Activated naive CD4-positive, alpha-beta T cell treated with anti-CD3 and anti-CD28 coated beads for 36 hours (primary cell): ENCODE measurements at places on chromosomes 2 and 18. TPM values are rescaled to one million over a fixed set of nuclear protein-coding genes. Genes with fewer than 3 reads are reported as not detected.

PAX8 gene
- 2.0 TPM for total RNA-seq

REEP1 gene
- total RNA-seq, result 0.37 TPM

MC5R gene
- not detected for total RNA-seq

CKAP2L gene
- total RNA-seq, result 50.8 TPM

SERPINB10 gene
- not detected for total RNA-seq

ANKZF1 gene
- 88.5 TPM for total RNA-seq

RGPD4 gene
- total RNA-seq, result 0.19 TPM

GAL3ST2 gene
- total RNA-seq, result not detected

- H3K4me1 ChIP-seq, result no peaks in the 10 kb centered on the region
- no peaks in the 10 kb centered on the region for H3K27me3 ChIP-seq
- H3K4me3 ChIP-seq, result no peak overlapping the region
- no peak for DNase-seq
- no peak overlapping the region for H3K27ac ChIP-seq
Observed at GRCh38 chr2:25122367-25122766, 46.0 kb downstream of the POMC start.

DNA sequence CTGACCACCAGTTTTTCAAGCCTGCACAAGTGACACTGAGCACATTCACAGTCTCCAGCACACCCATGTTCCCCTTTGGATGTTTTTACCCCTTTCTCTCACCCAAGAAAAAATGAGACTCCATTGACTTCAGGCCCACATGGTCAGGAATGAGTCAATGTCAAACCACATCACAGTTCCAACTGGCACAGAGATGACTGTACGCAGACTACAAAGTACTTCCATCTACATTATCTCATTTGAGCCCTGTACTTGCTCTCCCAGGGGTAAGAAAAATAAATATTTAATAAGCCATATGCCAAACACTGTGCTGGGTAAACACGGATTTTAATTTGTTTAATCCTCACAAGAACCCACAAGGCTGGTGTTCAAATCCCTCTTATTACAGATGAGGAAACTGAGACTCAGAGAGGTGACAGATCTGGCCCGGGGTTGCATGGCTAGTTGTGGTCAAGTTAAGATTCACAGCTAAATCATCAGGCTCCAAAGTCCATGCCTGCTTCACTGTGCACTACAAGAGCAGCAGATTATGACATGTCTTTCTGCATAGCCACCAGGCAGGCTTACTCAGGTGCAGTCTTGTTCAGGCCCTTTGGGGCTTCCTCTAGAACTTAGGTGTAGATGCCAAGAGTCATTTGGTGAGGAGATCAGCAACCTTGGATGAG, 106.1 kb downstream of the TXNL1 start:
- no peak overlapping the region for H3K27ac ChIP-seq
- DNase-seq, result peak; percentile 42
- peaks cover 7% of the 10 kb centered on the region for H3K27me3 ChIP-seq
- H3K36me3 ChIP-seq, result no peaks in the 10 kb centered on the region
- H3K4me1 ChIP-seq, result peaks cover 2% of the 10 kb centered on the region
- no peak overlapping the region for H3K4me3 ChIP-seq

- no peaks in the 10 kb centered on the region for H3K4me1 ChIP-seq
- H3K27me3 ChIP-seq, result peaks cover 6% of the 10 kb centered on the region
- no peak overlapping the region for H3K27ac ChIP-seq
Observed at GRCh38 chr2:219426534-219427136, 8.0 kb upstream of the SPEG start.

- no peak overlapping the region for H3K27ac ChIP-seq
- peaks cover 11% of the 10 kb centered on the region for H3K27me3 ChIP-seq
- no peak overlapping the region for H3K4me3 ChIP-seq
- no peaks in the 10 kb centered on the region for H3K36me3 ChIP-seq
- DNase-seq, result no peak
- no peaks in the 10 kb centered on the region for H3K4me1 ChIP-seq
Observed at GRCh38 chr2:235634435-235635158, 140.8 kb downstream of the AGAP1 start.

DNA sequence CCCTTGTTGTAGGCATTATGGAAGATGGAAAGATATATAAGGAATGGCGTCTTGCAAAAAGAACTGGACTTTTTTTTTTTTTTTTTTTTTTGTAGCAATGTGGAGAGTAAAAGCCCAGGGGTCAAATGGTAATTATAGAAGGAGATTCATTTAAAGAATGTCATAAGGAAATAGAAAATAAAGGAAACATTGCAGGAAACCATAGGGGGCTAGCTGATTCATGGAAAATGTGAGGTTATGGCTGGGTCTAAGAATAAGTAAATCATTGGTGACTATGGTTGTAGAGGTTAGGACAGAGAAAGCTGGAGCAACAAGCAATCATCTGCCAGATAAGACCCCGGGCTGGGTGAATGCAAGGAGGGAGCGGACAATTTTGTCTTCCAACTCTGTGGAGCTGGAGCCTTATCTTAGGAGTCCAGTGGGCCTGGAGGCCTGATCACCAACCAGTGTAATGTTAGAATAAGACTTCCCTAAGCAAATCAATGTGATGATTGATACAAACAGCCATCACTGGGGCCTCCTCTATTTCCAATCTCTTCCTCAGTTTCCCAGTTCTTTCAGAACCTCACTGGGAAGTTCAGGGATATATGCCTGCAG, 201.2 kb upstream of the TNP1 start:
- no peaks in the 10 kb centered on the region for H3K36me3 ChIP-seq
- no peaks in the 10 kb centered on the region for H3K4me1 ChIP-seq
- peaks cover under 1% of the 10 kb centered on the region for H3K27me3 ChIP-seq

DNA sequence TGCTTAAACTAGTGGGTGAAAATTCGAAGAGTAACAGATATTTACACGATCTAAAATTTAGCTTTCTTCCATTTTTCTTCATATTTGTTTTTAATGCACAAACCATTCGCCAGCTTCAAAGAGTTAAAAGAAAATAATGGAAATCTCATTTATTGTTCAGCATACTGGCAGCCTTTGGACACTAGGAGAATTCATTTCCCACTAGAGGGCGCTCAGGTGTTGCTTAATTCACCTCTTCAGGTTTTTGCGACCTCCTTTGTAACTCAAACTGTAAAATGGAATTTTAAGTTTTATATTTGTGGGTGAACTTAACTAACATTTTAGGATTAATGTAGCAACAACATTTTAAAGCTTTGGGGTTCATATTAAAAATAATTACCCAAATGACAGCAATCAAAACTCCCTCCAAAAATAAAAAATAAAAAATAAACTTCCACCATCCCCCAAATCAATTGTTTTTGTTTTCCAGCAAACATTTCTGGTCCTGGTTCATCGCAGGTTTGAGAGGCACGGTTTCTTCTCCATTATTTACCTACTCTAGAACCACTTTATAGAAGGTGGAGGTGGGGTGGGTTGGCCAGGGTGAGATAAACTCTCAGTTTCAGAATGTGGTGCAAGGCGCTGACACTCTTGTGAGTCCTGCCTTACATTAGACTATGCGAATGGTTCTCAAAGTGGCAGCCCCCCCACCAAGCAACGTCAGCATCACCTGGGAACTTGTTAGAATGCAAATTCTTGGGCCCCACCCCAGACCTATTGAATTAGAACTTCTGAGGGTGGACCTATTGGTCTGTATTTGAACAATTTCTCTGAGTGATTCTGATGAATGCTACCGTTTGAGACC, 24.7 kb upstream of the PNPT1 start:
- H3K27ac ChIP-seq, result no peak overlapping the region
- H3K4me1 ChIP-seq, result no peaks in the 10 kb centered on the region
- no peak overlapping the region for H3K4me3 ChIP-seq
- DNase-seq, result peak; percentile 68

DNA sequence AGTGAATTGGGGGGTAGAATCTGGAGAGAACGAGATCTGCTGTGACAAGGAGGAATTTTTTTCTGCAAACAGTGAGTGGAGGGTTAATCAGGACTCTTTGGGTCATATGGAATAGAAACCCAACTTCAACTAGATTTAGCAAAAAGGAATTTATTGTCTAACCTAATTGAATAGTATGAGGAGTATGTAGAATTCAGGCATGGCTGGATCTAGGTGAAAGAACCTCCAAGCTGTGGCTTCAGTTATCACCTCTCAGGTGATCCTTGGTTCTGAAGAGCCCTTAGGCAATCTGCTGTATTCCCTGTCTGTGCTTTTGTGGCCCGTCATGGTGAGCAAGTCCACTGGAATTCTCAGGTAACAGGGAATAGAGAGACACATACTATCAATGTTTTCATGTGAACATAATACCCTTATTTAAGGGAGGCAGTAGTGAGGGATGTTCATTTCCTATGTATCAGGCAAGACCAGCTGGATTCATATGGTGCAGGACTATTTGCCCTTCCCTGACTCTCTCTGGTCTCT, 164.7 kb downstream of the ALPK2 start:
- no peaks in the 10 kb centered on the region for H3K36me3 ChIP-seq
- no peak for DNase-seq
- H3K4me1 ChIP-seq, result no peaks in the 10 kb centered on the region
- H3K4me3 ChIP-seq, result no peak overlapping the region
- H3K27me3 ChIP-seq, result peaks cover 1% of the 10 kb centered on the region

GRCh38 chr2:236177604-236177966, 9.4 kb upstream of the GBX2 start:
- peaks cover 16% of the 10 kb centered on the region for H3K4me1 ChIP-seq
- H3K27me3 ChIP-seq, result peaks cover 74% of the 10 kb centered on the region
- DNase-seq, result peak; percentile 51
- no peaks in the 10 kb centered on the region for H3K36me3 ChIP-seq
- no peak overlapping the region for H3K4me3 ChIP-seq

- DNase-seq, result peak; percentile 87
- peak overlapping the region; percentile 66 for H3K27ac ChIP-seq
- peaks cover 17% of the 10 kb centered on the region for H3K36me3 ChIP-seq
- H3K4me1 ChIP-seq, result peaks cover 63% of the 10 kb centered on the region
Observed at GRCh38 chr2:233100192-233100998, 40.3 kb downstream of the INPP5D start.

- H3K27me3 ChIP-seq, result peaks cover 2% of the 10 kb centered on the region
- no peak overlapping the region for H3K27ac ChIP-seq
- DNase-seq, result no peak
- no peaks in the 10 kb centered on the region for H3K36me3 ChIP-seq
Observed at GRCh38 chr18:7304061-7304370, 73.1 kb downstream of the LRRC30 start.

GRCh38 chr2:102703748-102704147, 58.1 kb upstream of the TMEM182 start:
- peak; percentile 58 for DNase-seq
- no peak overlapping the region for H3K27ac ChIP-seq
- H3K27me3 ChIP-seq, result peaks cover 5% of the 10 kb centered on the region
- H3K4me3 ChIP-seq, result no peak overlapping the region
- no peaks in the 10 kb centered on the region for H3K36me3 ChIP-seq

- peaks cover 14% of the 10 kb centered on the region for H3K36me3 ChIP-seq
- no peak overlapping the region for H3K4me3 ChIP-seq
- H3K27ac ChIP-seq, result no peak overlapping the region
- H3K4me1 ChIP-seq, result no peaks in the 10 kb centered on the region
- no peak for DNase-seq
Observed at GRCh38 chr2:238251986-238252385, 12.1 kb upstream of the HES6 start.

DNA sequence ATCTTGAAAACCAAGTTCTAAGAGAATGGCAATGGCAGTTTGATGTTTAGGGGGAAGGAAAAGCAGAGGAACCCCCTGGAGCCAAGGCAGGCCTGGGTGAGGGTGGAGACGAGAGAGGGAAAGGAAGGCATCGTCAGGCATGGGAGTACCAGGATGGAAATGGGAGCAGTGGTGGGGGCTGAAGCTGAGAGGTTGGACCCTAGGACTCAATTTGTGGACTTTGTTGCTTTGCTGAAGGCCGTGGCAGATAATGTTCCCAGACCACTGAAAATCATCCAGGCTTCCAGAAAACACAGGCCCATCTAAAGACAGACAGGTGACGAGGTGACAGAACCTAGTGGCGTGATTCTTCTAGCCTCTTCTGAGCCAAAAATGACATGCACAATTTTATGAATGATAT, 4.9 kb downstream of the NPAS2 start:
- H3K27ac ChIP-seq, result no peak overlapping the region
- H3K27me3 ChIP-seq, result peaks cover 9% of the 10 kb centered on the region
- peaks cover 9% of the 10 kb centered on the region for H3K4me1 ChIP-seq
- no peaks in the 10 kb centered on the region for H3K36me3 ChIP-seq
- no peak overlapping the region for H3K4me3 ChIP-seq
- no peak for DNase-seq

DNA sequence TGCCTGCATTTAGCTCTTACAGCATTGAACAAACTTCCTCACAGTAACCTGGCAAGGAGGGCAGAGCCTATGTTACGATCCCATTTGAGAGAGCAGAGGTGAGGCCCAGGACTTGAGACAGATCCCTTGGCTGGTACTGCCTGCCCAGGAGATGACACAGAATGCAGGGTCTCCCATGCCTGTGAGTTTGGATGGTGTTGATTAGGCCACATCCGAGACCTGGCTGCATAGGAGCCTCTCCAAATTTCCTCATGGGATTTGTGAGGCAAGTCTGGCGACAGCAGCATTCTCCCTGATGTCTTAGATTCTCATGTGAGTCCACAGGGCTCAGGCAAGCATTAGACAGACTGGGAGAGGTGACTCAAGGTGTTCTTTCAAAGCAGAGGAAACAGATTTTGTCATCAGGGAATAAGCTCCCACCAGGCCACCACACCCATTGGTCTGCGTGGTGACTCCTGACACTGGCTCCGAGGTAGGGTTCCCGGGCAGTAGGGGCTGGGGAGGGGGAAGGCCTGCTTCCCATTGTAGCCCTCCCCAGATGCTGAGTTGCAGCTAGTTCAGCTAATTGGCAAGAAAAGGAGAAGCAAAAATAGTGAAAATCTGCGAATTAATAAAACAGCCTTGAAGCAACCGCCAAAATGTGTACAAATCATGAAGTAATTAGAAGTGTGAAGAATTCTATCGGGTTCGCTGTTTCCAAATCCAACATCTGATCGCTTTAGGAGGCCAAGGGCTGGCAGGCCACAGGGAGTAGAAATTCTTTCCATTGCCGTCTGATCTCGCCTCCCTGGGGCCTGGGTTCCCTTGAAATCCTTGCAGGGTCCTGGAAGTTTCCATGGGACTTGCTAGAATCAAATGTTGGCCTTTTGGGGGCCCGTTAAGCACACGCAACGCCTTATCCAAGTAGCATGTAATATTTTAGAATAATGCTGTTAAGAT, 68.0 kb downstream of the MAPK4 start:
- H3K4me1 ChIP-seq, result no peaks in the 10 kb centered on the region
- no peak overlapping the region for H3K27ac ChIP-seq
- no peak for DNase-seq
- H3K27me3 ChIP-seq, result no peaks in the 10 kb centered on the region
- H3K36me3 ChIP-seq, result no peaks in the 10 kb centered on the region

DNA sequence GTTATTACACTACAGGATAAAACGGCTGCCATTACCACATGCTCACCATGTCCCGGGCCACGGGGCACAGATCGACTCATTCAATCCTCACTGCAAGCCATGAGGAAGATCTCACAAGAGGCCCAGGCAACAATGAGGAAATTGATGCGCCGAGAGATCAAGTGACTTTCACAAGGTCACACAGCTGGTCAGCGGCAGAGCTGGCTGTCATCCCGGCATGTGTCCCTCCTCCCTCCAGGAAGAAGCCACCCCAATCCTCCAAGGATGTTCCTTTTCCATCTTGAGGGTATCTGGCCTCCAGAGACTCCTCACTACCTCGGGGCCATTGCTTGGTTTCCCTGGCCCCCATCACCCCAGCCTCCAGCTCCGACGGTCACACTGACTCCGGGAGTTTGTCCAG, 65.3 kb upstream of the GLI2 start:
- no peak for DNase-seq
- H3K4me3 ChIP-seq, result no peak overlapping the region
- H3K36me3 ChIP-seq, result peaks cover 3% of the 10 kb centered on the region
- no peaks in the 10 kb centered on the region for H3K4me1 ChIP-seq
- peaks cover 28% of the 10 kb centered on the region for H3K27me3 ChIP-seq
